ENCODE measurements at places on chromosomes 4 and X.

- ATAC-seq = no peak
These were observed 18.4 kb downstream of the XIAP start for GRCh38 chrX:123878252-123878721.

GRCh38 chr4:3406431-3406830 lies 35.3 kb upstream of the HGFAC start:
- ATAC-seq = no peak

- no peak for ATAC-seq
These were observed 1.2 kb downstream of the SLC2A9 start for GRCh38 chr4:10020106-10020505.

GRCh38 chrX:128619490-128619889 lies 567.3 kb upstream of the ACTRT1 start:
- no peak for ATAC-seq

- ATAC-seq = no peak
These were observed 31.1 kb downstream of the STK32B start for GRCh38 chr4:5082376-5082775.

DNA sequence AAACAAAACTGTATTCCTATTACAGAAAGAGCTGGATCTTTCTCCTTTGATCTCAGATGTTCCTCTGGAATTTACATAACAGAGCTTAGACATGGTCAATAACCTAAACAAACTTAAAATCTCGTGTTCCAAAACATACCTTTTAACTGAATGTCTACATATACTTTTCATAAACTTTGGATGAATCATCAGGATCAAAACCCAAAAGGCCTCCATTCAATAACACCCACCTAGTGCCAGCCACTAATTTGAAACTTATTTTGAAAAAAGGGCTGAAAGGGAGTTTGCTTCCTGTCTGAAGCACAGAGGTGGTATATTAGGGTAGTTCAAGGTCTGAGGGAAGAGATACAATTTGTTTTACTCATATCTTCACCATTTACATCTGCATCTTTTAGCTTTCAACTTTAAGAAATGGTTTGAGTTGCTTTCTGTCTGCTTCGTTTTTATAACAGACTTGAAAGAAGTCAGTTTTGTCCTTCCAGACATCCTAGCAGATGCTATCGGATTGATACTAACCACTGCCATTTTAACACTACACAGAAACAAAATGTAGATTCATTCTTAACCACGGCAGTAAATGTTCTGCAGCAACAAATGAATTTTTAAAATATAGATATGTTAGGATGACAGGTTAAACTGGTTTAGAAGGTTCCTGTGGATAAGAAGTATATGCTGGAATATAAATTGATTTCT lies 242.8 kb upstream of the DKK2 start:
- no peak for ATAC-seq

All from gastroesophageal sphincter (tissue), 4 donors.